ENCODE measurements at places on chromosomes 2 and 18.

DNA sequence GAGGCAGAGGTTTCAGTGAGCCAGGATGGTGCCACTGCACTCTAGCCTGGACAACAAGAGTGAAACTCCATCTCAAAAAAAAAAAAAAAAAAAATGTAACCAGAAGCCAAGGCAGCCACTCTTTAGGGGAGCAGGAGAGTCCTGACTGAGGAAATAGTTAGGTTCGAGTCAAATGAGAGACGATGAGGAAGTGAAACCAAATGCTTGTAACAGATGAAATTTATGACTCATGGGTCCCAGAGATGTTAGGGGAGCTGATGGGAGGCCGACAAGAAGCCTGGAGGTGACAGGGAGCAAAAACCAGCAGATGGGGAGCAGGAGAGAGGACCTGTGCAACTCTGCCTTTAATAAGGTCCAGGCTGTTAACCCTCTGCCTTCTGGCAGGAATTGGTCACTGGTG lies 756.1 kb upstream of the DDX18 start:
- DNase-seq, result no peak

DNA sequence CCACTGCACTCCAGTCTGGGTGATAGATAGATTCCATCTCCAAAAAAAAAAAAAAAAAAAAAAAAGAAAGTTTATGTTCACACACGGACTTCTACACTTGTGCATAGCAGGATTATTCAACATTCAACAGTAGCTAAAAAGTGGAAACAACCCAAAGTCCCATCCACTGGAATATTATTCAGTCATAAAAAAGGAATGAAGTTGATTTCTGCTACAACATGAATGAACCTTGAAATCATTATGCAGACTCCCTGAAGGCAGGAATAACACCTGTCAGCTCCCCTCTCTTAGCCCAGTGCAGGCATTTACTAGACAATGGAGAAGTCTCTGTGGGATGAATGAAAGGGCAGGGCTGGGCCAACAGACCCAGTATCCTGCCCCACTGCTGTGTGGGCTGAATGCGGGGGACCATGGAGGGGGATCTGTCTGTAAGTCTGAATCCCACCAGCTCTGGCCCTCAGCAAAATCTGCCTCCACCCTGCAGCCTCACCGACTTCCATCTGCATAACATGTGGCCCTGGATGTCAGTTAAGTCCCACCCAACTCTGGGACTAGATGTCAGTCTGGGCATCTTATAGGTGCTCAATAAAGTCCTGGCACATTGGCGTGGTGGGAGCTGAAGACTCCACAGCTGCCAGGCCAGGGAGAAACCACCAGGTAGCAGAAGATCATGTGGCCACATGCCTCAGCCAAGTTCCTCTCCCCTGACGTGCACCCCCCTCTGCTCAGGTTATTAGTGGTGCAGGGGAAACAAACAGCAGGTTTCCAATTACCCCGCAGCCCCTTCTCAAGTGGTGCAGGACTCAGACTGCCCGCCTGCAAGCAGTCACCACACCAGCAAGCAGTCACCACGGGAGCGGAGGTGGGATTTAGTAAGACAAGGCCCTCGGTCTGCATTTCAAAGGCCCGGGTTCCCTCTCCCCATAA lies 8.9 kb downstream of the ZFP36L2 start:
- no peak for DNase-seq

DNA sequence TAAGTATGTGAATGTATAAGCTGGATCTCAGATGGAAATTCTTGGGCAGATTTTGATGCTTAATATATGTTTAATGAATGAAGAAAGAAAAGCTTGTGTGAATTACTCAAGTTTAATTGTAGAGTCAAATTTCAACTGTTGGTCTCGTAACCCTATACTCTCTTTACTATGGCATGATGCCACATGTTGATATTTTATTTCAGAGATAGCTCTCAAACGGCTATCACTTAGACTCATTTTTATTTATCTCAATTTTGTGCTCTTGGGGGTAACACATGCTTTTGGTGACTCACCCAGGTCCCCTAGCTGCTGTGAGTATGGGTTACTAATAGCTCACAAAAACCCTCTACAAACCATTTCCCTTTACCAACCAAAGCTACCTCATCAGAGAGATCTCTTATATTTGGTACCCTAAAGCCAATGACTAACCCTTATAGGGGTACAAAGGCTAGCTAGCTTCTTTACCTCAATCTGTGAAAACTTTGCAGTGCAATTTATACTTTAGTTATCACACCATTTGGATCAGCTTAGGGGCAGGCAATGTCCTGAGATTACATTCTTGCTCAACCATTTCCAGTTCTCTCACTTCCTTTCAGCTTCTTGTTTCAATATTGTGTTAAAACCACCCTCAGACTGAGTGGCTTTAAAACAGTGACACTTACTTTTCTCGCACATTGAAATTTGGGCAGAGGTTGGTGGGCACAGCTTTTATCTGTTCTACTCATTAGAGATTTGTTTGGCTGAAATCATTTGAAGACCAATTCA lies 240.3 kb downstream of the CDH7 start:
- no peak for DNase-seq

- DNase-seq, result no peak
These were observed 4.6 kb upstream of the CIB4 start for GRCh38 chr2:26645762-26646161.

DNA sequence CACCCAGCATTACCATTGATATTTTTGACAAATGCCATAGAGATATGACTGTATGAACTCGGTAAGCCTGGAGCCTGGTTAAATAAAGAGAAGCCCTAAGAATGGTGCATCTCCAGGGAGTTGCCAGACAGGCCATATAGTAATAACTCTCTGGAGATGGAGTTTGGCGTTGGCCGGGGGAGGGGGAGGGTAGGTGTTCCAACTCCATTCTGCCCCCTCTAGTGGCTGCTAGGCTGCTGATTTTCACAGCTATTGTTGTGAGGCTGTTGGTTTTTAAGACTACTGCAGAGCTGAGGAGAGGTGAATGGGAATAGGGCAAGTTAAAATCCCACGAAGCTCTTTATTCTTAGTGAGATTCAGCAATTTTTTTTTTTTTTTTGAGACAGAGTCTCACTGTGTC lies 99.9 kb downstream of the GALNT14 start:
- DNase-seq, result no peak

GRCh38 chr2:194105358-194105757 lies 1551.7 kb upstream of the SLC39A10 start:
- DNase-seq, result no peak

DNA sequence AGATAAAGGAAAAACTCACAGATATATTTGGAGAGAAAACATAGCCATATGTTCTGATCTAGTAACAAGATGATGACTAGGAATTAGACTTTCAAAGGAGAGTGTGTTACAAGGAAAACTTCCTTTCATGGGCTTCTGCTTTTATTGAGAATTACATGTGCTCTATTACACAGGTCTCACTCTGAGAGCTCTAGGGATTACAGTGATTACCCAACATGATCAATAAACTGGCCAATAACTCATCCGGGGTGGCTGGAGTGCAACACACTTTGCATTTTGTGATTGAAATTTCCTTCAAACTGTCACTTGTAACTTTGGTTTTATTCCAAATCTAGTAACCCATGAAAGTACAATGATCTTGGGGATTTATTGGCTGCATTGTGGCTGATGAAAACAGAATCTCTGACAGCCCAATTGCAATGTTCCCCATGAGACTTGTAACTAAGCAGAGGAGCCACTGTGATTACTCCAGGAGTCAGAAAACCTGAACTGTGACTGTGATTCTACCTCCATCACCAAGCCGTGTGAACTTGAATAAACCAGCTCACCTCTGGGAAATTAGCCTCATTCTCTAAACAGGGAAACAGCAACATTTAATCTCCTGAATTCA lies 40.2 kb upstream of the LRRC30 start:
- no peak for DNase-seq

DNA sequence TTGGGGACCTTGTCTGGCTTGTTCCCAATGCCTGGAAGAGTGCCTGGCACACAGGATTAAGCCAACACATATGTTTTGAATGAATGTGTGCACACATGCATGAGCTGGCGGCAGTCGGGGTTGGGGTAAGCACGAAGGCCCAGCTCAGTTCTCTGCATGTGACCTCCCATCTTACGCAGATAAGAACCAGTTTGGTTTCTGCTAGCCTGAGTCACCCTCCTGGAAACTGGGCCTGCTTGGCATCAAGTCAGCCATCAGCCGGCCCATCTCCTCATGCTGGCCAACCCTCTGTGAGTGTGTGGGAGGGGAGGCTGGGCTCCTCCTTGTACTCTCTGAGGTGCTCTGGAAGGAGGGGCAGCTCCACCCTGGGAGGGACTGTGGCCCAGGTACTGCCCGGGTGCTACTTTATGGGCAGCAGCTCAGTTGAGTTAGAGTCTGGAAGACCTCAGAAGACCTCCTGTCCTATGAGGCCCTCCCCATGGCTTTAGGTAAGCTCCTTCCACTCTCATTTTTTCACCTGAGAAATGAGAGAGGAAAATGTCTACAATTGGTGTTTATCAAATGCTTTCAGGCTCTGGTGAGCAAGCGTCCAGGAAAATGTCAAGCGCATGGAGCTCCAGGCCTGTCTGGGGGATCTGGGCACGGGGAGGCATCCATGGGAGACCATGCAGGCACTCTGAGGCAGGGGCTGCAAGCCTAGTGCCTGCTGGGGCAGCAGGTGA lies 9.7 kb upstream of the IL1RN start:
- DNase-seq, result no peak

- DNase-seq, result no peak
These were observed 944.3 kb downstream of the LRP1B start for GRCh38 chr2:141186413-141187074.

GRCh38 chr2:126643431-126643830 lies 12.5 kb upstream of the GYPC start:
- DNase-seq, result no peak

DNA sequence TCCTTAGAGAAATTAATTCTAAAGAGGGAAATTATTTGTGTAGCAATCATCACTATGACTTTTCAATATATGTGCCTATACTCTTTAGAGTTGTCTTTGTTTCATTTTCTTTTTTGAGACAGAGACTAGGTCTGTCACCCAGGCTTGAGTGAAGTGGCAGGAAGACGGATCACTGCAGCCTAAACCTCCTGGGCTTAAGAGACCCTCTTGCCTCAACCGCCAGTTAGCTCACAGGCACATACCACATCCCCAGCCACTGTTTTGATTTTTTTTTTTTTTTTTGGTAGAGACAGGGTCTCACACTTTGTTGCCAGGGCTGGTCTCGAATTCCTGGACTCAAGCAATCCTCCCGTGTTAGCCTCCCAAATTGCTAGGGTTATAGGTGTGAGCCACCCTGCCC lies 12.4 kb downstream of the YWHAQ start:
- no peak for DNase-seq

GRCh38 chr18:61993831-61994230 lies 101.0 kb upstream of the RNF152 start:
- DNase-seq, result no peak

DNA sequence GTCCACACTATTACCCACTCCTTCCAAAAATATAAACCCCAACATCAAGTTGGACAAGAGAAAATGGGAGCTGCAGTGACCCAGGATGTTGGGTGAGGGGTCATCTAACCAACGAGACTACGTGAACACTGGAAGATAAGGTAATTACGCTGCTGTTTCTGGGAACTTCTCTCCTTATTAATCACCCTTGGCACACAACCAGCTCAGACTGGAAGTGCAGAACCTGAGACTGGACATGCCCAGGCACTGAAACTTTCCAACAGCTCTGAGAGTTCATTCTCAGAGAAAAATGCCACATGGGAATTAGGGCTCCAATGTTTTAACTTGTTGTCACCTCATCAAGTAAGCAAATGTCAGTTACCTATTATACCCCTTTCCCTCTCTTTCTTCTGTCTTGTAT lies 135.3 kb downstream of the CCDC148 start:
- no peak for DNase-seq

GRCh38 chr2:120826716-120827410 lies 91.2 kb downstream of the GLI2 start:
- DNase-seq, result no peak

DNA sequence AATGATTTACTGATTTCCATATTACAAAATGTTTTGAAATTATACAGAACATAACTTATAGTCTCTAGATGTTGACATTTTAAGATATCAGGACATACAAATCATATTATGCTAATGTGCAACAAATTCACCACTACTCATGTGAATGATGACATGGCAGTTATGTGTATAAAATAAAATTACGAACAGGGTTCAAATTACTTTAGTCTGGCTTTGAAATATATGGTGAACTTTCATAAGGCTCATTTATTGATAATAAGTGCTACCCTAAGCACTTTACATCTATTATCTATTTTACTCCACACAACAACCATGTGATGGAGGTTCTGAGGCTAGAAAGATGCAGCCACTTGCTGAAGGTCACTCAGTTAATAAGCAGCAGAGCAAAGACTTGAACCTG lies 62.8 kb downstream of the PDE11A start:
- no peak for DNase-seq

- DNase-seq, result no peak
These were observed 91.5 kb upstream of the LPIN2 start for GRCh38 chr18:3104190-3105054.

GRCh38 chr2:36330473-36331395 lies 24.8 kb upstream of the CRIM1 start:
- no peak for DNase-seq

DNA sequence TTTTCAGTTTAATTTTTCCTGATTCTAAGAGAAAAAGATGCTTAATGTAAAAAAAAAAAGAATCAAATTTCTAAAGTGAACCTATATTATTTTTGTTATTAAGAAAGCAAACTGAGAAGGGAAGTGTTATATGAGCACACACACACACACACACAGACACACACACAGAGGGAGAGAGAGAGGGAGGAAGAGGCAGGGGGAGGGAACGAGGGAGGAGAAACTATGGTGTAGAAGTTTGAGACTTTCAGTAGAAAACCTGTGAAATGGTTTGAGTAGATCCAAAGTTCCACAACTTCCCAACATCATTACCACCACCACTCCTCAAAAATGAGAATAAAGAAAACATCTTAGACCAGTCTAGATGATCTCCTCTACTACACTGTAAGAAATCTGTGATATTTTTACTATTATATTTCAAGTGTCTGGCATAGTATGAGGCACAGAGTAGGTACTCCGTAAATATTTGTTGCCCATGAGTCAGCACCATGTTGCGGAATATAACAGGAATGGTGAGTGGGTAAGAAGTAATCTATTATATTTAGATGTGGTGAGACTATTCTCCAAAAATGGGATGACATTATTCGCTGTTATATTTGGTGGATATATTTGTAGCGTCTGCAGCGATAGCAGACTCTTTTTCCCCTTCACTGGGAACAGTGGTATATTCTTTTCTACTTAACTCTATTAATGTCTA lies 149.4 kb upstream of the DNMT3A start:
- DNase-seq, result no peak

DNA sequence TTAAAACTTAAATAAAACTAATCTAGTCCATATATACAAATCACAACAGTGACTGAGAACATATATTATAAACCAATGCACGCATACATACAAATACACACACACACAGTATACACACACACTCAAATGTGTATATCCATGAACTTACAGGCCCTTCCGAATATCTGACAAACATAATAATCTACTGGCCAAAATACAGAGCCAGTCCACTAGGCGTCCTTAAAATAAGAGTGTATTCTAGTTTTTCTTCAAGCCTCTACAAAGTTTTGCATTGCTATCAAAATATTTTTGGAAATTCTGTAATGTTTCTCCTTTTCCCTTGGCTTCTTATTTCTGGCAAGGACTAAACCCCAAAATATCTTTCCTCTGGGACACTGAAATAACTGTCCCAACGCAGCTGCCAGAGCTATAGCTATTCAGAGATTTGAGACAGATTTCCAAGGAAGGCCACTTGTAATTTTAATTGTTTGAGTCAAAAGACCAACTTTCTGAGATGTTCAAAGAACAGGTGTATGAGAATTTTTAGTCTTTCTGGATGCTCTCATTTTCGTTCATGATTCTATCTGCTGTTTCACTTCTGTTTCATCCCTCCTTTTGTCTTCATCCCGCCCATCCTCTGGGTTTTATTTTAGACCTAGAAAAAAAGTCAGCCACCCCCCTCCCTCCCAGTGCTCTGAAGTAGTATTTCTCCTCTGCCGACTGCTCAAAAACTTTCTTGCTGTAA lies 24.1 kb upstream of the SP3 start:
- DNase-seq, result no peak
